Left cardiac atrium (tissue), 4 donors: ENCODE measurements at places on chromosomes 3 and 15.
A peak's percentile ranks its signal among the peaks of the same experiment; 100 is the strongest.

DNA sequence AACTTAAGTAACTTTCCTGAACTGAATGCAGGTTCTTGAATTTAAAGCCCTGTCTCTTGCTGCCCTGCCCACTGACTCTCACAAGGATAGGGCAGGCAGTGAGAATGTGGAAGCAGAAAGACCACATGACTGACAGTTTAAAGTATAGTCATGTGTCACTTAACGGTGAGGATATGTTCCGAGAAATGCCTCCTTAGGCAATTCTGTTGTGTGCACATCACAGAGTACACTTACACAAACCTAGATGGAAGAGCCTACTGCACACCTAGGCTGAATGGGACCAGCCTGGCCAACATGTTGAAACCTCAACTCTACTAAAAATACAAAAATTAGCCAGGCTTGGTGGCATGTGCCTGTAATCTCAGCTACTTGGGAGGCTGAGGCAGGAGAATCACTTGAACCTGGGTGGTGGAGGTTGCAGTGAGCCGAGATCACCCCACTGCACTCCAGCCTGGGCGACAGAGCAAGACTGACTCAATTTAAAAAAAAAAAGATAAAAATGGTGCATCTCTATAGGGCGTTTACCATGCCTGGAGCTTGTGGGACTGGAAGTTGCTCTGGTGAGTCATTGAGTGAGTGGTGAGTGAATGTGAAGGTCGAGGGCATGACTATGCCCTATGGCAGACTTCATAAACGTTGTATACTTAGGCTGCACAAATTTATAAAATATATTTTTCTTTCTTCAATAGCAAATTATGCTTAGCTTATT is 18.9 kb upstream of the COPG1 start:
- DNase-seq: no peak

- DNase-seq: no peak
Observed at GRCh38 chr3:120357807-120358206, 8.7 kb upstream of the LRRC58 start.

- DNase-seq: no peak
Observed at GRCh38 chr3:67462187-67462586, 192.2 kb downstream of the SUCLG2 start.

DNA sequence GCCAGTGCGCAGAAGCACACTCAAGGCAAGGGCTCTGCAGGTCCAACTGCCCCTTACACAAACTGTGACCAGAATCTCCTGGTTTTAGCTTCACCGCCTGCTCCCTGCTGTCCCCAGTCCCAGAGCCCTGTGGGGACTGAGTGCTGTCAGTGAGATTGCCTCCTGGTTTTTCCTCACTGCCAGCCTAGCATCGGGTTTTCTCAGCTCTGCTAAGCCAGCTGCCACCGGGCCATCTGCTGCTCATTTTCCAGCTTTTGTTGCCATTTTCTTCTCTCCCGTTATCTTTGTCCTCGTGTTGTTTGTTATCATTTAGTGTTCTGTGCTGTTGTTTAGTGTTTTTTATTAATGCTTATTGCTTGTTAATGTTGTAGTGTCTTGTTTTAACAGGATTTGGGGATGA is 79.5 kb upstream of the BLM start:
- no peak for DNase-seq

DNA sequence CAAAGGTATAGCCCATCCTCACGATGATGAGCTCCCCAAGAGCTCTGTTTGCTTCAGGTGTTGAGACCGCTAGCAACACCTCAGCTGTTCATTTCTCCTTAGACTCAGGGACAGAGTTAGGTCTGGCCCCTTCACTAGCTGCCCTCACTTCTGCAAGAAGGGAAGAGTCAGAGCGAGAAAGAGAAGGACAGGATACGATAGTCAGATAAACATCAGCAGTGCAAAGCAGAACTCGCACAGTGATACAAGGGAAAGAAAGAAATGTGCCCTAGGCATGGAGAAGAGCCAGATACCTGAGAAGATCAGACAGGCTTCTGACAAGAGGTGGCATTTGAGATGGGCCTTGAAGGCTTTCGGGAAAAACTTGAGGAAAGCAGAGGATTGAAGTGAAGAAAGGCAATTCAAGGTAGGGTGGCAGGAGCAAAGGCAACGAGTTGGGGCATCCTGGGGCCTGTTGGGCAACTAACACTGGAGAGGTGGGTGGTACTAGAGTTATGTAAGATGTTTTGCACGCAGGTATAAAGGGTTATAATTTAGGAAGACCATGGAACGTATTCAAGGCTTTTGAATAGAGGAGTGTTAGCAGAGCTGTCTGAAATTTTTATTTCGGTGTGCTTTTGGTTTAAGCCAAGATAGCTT is 106.0 kb downstream of the PGPEP1L start:
- DNase-seq: no peak

- DNase-seq: no peak
Observed at GRCh38 chr3:25421747-25422146, 6.3 kb upstream of the RARB start.

DNA sequence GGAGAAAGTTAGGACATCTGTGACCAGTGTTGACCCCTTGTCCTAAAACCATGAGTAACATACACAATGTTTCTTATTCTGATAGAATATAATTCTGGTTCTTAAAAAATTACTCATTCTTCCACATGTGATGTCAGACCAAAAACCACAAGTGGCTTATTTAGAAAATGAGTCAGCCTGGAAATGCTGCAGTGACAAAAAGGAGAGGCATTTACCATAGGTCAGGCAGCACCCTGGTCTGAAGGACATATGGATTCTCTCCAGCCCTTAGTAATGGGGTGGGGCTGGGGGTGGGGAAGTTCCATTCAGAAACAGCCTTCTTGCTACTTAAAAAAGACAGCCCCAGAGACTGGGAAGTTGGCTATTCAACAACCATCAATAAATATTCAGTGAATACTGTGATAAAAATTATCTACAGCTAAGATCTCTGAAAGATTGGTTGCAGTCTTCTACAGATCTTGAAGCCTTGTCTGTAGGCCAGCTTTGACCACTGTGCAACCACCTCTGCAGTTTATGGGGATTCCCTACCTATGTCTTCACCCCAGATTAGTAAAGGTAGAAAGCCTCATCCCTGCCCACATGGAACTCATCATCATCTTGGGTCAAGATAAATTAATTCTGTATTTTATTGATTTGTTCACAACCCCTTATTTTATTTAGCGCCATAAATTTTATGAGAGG is 34.9 kb upstream of the TIMP4 start:
- DNase-seq: peak; percentile 54

DNA sequence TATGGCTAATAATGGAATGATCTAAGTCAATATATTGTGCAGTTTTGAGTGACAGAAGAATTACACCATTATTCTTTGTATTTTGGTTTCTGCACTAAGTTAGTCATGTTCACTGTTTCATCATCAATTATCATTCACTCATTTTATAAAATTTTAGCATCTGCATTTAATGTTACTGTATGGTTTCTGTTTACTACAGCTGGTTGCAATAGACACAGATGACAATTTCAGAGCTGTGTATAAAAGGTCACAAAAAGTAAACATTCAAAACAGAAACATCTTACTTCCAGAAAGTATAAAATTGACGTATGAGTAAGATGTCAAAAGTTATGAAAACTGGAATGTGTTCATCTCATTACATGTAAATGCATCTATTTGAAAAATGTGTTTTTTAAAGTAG is 111.1 kb upstream of the GBE1 start:
- DNase-seq: no peak

- no peak for DNase-seq
Observed at GRCh38 chr3:52431459-52432223, 13.3 kb downstream of the SEMA3G start.

DNA sequence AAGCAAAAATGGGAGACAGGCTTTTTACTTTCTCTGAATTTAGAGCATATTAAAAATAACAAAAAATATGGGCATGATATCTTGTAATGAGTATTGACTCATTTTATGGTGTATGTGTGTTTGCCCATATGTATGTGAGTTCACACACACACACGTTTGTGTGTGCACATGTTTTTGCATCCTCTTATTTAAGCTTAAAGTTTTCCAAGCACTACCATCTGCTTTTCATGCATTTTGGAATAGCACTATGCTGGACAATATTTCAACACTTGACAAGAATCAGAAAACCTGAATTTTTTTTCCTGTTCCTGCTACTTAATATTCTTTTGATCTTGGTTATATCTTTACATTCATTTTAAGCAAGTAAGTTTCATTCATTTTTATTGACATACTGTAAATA is 872.7 kb downstream of the OTOL1 start:
- no peak for DNase-seq

DNA sequence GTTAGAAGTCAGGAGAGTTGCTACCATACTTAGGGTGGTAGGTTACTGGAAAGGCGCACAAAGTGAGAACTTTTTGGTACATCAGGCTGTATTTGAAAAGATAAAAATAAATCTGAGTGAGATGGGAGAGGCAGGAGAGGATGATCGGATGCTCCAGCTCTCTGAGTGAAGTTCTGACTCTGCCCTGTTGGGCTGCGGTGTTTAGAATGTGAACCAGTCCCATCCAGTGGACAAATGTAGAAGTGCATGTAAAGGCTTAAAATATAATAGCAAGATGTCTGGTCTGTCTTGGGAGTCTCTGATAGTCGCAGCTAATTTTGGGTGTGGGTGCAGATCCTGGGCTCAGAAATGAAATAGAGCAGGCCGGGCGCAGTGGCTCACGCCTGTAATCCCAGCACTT is 30.4 kb downstream of the ACKR2 start:
- no peak for DNase-seq

GRCh38 chr15:42154212-42154941 is 2.1 kb downstream of the PLA2G4F start:
- no peak for DNase-seq

DNA sequence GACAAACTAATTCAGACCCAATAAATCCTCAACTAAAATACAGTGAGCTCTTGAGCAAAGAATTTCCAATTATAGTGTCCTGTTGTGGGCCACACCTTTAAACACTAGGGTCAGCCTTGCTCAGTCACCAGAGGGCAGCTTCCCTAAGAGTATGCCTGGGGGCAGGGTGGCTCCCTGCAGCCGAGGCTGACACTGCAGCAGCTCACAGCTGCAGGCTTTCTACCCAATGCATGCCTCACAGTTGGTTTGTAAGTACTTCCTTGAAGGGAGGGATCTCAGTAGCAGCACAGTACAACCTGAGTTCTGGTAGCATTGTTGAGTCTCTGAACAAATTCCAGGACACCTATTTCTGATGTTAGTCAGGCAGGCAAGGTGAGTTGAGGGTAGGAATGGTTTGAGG is 335.6 kb downstream of the TUSC7 start:
- DNase-seq: no peak

- DNase-seq: no peak
Observed at GRCh38 chr15:48563934-48564333, 81.6 kb downstream of the FBN1 start.

DNA sequence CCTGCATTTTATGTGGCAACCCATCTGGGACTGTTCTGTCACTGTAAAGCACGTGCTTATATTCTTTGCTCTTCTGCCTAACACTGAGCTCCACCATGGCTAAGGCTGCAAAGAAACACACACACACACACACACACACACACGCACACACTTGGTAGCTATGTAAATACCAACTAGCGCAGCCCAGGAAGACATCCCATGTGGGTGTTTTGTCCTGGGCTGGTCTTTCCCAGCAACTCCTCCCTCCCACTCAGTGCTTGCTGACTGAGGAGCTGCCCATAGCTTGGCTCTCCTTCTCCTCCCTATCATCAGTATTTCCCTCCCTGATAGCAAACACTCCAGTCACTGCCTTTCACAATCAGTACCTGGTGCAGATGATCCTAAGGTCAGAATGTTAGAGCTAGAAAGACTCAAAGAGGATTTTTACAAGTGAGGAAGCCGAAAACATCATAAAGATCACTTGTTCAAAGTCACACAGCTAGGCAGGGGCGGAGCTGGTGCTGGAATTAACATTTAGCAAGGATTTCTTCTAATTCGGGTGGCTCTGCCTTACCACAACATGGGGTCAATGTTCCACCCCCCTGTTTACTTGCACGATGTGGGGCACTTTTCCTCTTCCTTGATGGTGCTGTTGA is 377.1 kb upstream of the TBL1XR1 start:
- DNase-seq: peak; percentile 67

DNA sequence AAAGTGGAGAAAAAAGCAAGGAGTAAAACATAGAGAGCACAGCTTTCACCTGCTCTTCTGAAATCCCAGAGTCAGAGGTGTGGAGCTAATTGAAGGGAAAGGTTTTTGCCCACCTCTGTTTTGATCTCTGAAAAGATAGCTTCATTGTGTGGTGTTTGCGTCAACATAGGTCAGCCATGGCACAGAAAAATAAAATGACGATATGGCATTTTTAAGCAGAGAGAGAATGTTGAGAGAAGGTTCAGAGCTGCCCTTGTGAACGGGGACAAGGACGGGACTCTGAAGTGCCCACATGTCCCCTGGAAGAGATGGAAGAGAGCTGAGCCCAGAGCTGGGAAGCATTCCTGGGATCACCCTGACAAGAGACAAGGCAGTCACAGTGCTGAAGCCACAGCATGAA is 249.4 kb upstream of the PLSCR5 start:
- no peak for DNase-seq

DNA sequence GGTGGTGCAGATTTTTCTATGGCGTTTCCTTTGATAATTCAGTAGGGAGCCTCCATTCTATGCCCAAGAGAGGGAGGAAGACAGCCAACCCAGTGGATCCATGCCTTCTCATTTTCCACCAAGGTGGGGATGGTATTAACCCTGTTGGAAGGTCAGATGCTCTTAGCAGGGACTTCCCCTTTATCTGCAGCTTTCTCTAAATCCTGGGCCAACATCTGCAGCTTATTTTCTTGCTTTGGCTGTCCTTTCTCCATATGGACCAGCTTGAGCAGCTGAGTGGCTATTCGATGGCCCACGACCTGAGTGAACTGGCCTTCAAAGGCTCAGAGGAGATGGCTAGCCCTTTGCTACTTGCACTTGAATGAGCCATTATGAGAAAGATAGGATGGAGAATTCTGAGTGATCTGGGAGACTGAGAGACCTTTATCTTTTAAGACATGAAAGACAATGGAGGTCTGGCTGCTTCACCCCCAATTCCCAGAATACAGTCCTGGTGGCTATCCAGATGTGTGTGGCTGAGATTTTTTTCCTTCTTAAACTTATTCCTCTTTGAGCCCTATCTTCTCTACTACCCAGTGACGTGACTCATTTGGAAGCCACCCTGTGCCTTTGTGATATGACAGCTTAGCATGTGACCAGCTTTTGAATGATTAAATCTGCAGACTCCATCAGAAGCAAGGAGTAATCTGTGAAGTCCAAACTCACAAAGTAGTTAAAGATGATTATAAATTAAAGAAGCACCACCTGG is 39.6 kb upstream of the TRAK1 start:
- DNase-seq: no peak

- DNase-seq: no peak
Observed at GRCh38 chr3:158100681-158101080, 5.5 kb downstream of the SHOX2 start.

GRCh38 chr3:95460274-95460673 is 1354.1 kb upstream of the EPHA6 start:
- DNase-seq: no peak

GRCh38 chr3:112143251-112143650 is 10.2 kb upstream of the GCSAM start:
- no peak for DNase-seq

DNA sequence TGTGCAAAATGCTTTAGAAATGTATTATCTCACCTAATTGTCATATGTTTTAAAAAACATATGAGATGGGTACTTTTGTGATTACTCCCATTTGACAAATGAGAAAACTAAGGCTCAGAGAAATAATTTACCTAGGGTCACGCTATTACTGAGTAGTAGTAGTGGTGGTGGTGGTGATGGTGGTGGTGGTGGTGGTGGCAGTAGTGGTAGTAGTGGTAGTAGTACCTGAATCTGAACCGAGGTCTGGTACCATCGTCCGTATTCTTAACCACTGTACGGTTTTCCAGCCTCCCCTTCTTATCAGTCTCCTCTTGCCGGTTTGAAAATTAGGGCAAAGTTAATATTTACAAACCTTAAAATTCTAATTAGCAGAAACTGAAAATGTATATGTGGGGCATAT is 102.4 kb downstream of the KLHL25 start:
- no peak for DNase-seq

GRCh38 chr3:44988073-44988472 is 12.0 kb downstream of the EXOSC7 start:
- no peak for DNase-seq
